ENCODE measurements at places on chromosomes 12 and 14.

DNA sequence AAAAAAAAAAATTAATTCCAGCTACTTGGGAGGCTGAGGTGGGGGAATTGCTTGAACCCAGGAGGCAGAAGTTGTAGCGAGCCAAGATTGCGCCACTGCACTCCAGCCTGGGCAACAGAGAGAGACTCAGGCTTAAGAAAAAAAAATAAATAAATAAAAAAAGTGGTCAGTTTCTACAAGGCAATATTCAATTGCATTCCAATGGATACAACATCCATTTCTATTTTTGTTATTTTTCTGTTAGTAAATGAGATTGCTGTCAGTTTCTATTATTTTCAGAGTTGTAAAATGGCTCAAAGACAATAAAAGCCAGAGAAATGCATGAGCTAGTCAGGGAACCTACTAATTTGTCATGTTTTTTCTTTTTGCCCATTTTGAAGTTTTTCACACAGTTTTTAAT lies 119.2 kb downstream of the PDE3A start:
- no peak for DNase-seq

GRCh38 chr14:61476105-61476753 lies 154.8 kb downstream of the PRKCH start:
- no peak for DNase-seq

GRCh38 chr12:1553987-1554982 lies 40.1 kb downstream of the FBXL14 start:
- no peak for DNase-seq

DNA sequence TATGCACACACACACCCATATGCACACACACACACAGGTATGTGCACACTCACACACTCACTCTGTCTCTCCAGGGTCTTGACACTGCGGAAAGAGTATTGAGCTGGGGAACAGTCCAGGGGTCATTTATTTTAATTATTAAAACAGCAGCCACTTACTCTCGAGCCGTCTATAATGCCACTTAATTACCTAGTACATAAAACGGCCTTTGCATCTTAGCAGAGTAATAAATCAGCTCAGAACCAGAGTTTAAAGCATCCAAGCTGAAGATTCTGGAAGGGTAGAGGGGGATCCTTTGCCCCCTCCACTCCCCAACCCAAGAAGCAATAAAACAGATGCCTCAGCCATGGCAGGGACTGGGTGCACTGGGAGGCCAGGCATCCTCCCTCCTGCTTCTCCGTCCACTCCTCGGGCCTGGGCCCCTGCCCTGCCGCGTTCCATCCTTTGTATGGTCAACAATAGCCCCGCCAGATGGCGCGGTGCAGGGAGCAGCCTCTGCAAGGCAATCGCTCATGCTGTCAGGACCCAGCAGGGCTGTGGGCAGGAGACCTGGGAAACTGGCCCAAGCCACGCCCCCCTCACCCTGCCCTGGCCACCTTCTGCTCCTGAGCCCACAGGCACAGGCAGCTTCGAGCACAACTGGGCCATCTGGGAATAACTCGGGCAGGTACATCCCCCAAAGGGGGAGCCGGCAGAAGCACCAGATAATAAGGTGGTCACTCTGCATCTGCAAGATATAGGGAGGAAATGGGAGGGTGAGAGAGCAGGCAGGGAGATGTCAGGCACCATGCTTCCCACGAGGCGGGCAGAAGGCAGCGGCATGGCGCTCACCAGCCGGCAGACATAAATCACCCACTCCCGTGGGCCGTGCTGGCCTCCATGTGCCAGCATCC lies 40.9 kb downstream of the CCDC85C start:
- peak; percentile 93 for DNase-seq

- no peak for DNase-seq
Observed at GRCh38 chr14:34231626-34232025, 230.4 kb downstream of the SPTSSA start.

DNA sequence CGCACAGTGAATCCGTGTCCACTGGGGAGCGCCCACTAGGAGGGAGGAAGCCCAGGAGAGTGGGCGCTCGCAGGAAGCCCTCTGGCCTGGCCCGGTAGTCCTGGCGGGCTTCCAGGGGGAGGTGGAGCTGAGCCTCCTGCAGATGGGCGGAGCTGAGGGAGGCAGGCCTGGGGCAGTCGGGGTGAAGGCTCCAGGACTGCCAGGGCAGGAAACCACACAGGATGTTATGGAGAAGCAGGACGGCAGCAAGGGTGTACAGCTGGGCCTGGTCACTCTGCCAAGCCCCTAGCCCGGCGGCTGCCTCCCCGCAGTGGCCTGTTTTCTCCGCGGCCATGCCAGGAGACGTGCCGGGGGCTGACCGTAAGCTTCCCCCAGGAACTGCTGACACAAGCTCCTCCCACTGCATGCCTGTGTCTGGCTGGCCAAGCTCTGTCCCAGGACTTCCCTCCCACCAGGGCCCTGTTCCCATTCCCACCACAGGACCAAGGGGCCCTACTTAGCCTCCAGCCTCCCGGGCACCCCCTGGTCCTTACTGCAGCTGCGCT lies 143.4 kb upstream of the C14orf180 start:
- DNase-seq = peak; percentile 29

GRCh38 chr12:11998944-11999315 lies 71.8 kb upstream of the BCL2L14 start:
- DNase-seq = no peak

DNA sequence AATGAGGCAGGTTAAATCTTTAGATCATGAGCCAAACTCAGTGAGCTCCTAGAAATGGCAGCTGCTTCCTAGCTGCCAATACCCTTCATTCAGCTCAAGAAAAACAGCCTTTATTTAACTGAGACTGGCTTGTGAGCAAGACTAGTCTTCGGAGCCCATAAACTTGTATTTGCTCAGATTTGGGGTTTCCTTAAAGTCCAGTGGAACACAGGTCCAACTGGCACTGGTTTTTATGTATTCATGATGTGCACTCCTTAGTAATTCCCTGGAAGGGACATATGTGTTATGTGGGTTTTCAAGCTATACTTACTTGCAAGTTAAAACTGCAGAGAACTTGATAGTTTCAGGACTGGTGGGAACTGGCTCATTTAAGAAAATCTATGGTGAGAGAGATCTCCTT lies 380.1 kb upstream of the TMEM132C start:
- no peak for DNase-seq

DNA sequence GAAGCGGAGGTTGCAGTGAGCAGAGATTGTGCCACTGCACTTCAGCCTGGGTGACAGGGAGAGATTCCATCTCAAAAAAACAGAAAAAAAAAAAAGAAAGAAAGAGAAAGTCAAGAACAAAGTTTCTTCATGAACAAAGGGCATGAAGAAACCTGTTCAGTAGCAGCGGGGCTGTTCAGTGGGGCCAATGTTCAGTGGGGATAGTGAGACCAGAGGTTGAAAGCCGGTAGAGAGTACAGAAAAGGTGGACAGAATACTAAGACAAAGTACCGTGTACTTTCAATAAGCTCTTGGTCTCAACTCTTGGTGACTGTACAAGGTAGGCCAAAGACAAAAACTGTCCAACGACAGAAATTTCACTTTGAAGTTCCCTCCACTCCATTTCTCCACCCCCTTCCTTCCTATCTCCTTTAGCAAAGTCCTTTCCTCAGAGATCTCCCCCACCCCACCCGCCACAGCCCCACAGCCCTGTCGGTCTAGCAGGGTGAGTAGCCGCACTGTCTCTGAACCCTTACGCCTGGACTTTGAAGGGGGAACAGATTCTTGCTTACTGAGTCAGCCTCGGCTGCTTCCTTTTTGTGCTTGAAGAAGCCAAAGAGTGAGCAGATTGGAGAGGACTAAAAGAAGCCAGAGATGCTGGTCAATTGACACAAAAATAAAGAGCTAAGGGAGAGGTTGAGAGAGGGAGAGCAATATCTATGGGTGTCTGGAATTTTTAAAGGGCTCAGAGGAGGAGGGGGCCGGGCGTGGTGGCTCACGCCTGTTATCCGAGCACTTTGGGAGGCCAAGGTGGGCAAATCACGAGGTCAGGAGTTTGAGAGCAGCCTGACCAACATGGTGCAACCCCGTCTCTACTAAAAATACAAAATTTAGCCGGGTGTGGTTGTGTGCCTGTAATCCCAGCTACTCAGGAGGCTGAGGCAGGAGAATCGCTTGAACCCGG lies 44.2 kb upstream of the FOS start:
- DNase-seq = no peak

- DNase-seq = no peak
Observed at GRCh38 chr14:104293851-104294627, 155.7 kb downstream of the KIF26A start.

DNA sequence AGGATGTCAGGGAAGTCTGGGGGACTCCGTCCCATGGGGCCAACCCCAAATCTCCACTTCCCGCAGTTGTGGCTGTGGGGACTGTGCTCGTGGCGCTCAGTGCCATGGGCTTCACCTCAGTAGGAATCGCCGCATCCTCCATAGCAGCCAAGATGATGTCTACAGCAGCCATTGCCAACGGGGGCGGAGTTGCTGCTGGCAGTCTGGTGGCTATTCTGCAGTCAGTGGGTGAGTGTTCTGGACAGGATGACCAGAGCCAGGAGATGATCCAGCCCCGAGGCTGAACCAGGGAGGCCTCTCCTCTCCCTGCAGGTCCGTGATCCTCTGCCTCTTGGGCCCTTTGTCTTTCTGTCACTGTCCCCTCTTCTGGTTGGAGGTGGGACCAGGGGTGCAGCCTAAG lies 8.8 kb upstream of the IFI27 start:
- no peak for DNase-seq

GRCh38 chr12:60070552-60070951 lies 474.7 kb downstream of the SLC16A7 start:
- no peak for DNase-seq

GRCh38 chr12:109451400-109451799 lies 25.7 kb downstream of the KCTD10 start:
- DNase-seq = no peak

- no peak for DNase-seq
Observed at GRCh38 chr12:27133022-27133590, 50.7 kb upstream of the C12orf71 start.

DNA sequence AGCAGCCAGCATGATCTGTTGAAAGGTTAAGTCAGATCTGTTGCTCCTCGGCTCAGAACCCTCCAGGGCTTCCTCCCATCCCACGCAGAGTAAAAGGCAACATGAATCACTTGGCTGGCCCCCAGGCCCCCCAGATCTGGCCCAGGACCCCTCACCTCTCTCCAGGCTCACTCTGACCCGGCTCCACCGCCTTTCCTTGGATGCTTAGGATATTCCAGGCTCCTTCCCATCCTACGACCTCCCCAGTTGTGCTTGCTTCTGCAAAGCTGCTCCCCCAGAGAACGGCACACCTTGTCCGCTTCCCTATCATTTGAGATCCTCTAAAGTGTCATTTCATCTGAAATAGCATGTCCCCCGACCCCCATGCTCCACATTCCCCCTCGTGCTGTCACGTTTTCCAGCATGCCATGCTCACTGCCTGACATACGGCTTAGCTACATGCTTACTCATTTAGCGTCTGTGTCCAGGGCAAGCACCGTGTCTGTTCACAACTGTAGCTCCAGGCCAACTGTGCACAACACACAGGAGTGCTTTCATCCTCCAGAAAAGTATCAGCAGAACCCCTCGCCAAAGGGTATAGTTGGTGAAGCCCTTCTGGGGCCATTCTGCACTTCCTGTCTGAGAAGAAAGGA lies 33.6 kb upstream of the BDKRB2 start:
- no peak for DNase-seq

- DNase-seq = no peak
Observed at GRCh38 chr14:56124327-56124726, 6.1 kb downstream of the PELI2 start.

DNA sequence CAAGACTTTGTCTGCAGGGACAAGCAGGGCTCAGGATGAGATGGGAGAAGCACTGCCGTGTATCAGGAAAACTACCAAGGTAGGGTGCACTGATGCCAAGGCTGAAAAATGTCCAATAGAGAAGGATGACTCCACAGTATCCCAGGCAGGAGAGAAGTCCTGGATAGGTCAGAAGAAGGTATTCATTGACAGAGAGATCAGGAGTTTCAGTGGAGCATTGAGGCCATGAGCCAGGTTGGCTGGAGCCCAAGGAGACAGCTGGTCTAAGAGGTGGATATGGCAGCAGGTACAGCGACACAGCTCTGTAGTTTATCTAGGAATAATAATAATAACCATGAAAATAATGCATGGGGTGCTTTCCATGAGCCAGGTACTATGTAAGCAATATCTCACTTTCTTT lies 180.9 kb downstream of the EXOC5 start:
- no peak for DNase-seq

DNA sequence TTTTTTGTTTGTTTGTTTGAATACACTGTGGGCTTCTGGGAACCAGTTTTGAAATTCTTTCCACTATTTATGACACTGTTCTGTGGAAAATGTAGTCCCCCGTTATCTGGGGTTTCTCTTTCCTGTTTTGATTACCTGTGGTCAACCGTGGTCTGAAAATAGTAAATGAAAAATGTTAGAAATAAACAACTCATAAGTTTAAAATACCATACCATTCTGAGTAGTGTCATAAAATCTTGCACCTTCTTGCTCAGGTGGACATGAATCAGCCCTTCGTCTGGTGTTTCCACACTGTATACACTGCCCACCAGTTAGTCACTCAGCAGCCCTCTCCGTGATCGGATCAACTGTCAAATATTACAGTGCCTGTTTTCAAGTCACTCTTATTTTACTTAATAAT lies 5.1 kb upstream of the PAPOLA start:
- no peak for DNase-seq

DNA sequence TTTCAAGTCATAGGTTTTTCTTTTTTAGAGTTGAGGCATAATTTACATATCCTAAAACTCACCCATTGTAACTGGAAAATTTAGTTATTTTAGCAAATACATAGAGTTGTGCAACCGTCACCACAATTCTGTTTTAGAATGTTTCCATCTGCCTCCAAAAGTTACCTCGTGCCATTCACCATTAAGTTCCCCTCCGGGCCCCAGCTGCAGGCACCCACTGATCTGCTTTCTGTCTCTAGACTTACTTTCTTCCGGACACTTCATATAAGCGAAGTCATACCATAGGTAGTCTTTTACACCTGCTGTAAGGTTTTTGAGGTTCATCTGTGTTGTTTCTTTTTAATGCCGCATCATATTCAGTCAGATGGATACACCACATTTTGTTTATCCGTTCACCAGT lies 28.7 kb downstream of the PPP2R5C start:
- DNase-seq = no peak

DNA sequence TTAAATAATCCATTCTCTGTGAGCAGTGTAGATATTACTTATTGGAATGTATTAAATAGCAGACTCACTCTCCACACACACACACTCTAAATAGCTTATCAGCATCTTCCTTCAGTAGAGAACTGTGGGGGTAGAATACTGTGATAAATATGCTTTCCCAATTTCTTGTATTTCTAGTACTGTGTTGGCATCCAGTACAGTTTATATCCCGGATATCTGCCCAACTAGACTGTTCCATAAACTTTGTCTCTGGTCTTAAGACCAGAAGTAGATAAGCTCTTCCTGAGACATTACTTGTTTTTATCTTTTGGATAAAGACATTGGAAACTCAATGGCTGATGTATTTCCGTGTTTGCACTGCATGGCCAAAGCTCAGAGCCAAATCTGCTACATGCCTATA lies 136.2 kb upstream of the PDZRN4 start:
- no peak for DNase-seq

DNA sequence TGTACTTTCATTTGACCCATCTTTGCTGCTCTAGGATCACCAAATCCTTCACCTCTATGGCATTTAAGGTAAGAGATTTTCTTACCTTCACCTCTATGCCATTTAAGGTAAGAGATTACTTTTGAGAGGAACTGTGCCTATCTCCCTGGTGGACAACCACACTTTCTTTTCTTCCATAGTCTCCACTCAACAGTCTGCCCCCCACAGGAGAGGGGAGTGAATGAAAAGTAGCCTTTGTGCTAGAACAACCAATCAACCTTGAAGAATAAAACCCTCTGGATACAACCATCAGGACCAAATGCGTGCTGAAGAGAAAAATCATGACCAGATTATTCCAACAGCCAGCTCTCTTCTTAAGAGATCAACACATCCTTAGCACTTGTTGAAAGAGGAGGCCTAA lies 258.6 kb upstream of the TMPO start:
- no peak for DNase-seq

- DNase-seq = no peak
Observed at GRCh38 chr14:101395779-101396178, 165.5 kb upstream of the DIO3 start.
